Endothelial cell (in vitro differentiated cells): ENCODE measurements at places on chromosomes 12 and 14. TPM values are rescaled to one million over a fixed set of nuclear protein-coding genes. Genes with fewer than 3 reads are reported as not detected.

DNA sequence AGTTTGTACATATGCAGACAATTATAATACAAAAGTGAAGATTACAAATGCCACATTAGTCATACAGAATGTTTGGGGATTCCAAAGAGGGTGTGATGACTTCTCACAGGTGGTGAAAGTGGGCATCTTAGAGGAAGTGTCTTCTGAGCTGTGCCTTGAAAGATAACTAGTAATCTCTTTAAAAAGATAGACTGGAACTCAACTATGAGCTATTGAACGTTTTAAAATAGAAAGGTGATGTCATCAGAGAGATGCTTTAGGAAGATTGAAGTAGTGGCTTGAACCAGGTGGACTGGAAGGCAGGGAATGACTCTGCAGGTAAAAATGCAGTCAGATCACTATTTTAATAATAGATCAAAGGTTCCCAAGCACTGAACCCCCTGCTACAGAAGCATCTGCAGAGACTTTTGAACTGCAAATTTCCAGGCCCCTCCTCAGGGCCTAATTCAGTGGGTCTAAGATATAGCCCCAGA, 50.3 kb downstream of the SYT1 start:
- DNase-seq = no peak
- no peaks in the 10 kb centered on the region for H3K36me3 ChIP-seq
- no peak overlapping the region for H3K27ac ChIP-seq
- H3K4me1 ChIP-seq = no peaks in the 10 kb centered on the region

DNA sequence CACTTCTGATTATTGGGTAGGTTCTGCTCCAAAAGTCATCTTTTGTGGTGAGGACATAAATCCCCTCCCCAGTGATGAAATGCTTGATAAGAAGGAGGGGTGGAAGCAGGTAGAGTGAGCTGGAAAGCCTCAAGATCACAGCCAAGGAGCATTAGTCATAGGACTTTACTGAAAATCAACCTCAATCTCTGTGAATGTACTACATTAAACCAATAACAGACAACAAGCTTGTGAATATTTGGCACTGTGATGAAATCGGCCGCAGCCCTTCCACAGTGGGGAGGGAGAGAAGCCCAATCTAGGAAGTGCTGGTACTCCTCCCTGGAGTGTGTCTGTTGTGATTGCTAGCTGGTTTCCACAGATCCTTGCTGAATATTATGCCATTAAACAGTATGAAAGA, 41.2 kb upstream of the PTCSC3 start:
- no peak overlapping the region for H3K27ac ChIP-seq
- no peaks in the 10 kb centered on the region for H3K4me1 ChIP-seq
- no peaks in the 10 kb centered on the region for H3K36me3 ChIP-seq

C3AR1 gene
- total RNA-seq = 0.49 TPM

- no peak overlapping the region for H3K27ac ChIP-seq
- H3K4me3 ChIP-seq = no peak overlapping the region
- no peaks in the 10 kb centered on the region for H3K27me3 ChIP-seq
- H3K4me1 ChIP-seq = peaks cover 12% of the 10 kb centered on the region
- peaks cover 13% of the 10 kb centered on the region for H3K36me3 ChIP-seq
- DNase-seq = no peak
Measured at GRCh38 chr14:30725763-30726162, 103.6 kb downstream of the SCFD1 start.

NTF3 gene
- total RNA-seq = not detected
